ENCODE measurements at places on chromosomes 5 and 9.

DNA sequence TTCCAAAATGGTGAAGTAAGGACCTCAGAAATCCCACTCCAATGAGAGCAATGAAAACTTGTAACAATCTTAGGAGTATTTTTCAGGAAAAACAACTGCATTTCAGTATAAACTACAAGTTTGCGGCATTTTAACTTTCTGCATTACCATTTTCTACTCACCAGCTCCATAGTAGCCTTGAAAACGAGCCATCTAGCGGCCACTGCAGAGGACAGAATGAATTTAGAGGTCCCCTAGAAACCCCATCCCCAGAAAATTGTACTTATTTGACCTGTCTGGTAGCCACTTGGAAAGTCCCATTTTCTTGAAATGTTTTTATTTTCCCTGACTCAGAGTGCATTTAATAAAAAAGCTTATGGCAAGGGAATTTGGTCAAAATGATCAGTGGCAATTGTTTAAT is 205.4 kb upstream of the ITGA1 start:
- peak; percentile 5 for DNase-seq

DNA sequence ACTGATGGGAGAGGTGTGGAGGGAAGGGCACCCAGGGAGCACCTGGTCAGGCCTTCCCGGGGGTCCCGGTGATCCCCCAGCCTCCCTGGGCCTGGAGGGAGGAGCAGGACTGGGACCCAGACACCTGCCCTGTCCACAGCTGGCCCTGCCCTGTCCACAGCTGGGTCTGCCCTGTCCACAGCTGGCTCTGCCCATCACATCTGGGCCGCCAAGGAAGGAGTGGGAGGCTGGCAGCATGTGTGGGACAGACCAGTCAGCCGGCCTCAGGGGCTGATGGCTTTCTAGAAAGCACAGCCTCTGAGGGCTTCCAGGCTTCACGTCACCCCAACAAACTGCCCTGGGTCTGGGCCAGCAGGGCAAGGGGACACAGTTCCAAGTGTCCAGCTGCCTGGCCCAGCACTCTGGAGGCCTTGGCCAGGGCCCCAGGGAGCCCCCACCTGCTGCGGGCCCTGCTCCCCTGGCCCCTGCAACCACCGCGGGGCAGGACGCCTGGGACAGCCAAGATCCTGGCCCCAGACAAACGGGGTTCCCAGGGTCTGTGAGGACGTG is 12.2 kb downstream of the DNLZ start:
- DNase-seq = no peak

DNA sequence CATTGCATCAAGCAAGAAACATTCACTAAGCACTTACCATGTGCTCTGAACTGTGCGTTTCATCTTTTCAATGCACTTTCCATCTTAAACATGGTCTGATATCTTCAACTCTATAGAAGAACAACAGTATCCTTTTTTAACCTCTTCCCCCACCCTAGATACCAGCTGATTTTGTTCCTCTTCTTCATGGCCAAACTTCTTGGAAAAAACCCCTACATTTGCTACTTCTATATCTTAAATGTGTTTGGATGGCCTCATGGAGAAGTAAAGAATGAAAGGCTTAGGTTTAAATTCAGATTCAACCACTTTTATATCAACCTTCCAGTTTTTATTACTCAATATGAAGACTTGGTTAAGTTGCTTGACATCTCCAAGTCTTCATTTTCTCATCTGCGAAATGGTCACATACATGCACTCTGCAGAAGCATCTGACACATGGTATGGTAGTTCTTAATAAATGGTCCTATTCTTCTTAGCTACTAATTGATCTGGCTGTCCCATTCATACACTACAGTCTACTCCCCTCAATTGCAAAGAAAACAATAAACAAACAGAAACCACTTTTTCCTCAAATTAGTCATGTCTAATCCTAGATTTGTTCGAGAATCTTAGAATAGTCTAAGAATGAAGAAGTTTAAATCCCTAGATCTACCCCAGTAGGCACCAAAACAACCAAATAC is 59.4 kb downstream of the FYB1 start:
- no peak for DNase-seq

DNA sequence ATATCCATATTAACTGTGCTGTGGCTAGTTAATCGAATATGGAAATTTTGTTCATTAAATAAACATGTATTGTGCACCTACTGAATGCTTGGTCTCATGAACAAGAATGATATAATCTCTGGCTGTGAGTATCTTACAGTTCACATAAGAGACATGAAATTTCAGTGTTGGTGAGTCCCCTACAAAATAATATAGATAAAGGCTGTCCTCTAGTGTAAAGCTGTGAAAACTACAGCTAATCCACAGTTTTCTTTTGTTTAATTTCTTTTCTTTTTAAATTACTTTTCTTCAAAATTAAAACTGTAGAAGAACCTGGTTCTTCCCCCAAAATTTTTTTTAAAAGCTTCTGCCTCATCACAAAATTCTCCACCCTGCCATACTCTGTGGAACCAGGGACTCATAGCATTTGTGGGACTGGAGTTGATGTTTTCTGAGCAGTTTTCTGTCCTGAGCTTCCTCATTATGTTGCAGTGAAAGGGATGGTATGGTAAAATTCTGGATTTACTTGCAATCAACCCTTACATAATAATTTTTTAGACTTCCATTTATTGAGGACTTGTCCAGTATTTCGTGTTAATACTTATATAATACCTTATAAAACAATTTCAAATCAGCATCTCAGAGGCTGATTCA is 135.0 kb downstream of the STK32A start:
- no peak for DNase-seq

- DNase-seq = no peak
Measured at GRCh38 chr5:150299571-150300327, 3.0 kb downstream of the ARSI start.

DNA sequence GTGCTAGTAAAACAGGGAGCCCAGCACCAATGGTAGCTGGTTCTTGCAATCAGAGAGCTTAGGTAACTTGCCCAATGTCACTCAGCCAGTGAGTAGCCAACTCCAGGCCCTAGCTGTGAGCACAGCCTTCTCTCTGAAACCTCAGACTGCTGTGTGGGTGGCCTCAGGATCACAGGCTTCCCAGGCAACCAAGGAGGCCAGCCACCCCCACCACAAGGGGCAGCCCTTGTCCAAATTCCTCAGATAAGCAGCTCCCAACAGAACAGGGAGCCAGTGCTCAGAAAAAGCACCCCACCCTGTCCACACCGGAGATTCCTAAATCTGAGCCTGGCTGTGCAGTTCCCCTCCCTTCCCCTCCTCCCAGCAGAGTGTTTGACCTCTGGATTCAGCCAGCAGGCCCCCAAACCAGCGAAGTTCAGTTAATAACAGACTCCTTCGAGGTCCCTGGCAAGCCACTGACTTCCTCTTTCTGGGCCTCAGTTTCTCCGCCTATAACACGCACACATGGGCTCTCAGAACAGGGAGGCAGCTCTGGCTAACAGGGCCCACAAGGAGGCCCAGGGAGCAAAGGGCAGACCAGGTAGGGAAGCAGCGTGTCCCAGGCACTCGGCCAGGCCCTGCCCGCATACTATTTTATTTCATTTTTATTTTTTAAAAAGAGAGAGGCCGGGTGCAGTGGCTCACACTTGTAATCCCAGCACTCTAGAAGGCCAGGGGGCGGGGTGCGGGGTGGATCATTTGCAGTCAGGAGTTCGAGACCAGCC is 2.7 kb downstream of the EEIG1 start:
- DNase-seq = no peak

- no peak for DNase-seq
Measured at GRCh38 chr9:112193572-112194288, 18.6 kb upstream of the SUSD1 start.

Measured in Jurkat, Clone E6-1 (cell line).